Frontal cortex (tissue), 4 donors: ENCODE measurements at places on chromosomes 13 and 19. TPM values are rescaled to one million over a fixed set of nuclear protein-coding genes. Genes with fewer than 3 reads are reported as not detected.

The CPB2 gene
- total RNA-seq, result not detected

DNA sequence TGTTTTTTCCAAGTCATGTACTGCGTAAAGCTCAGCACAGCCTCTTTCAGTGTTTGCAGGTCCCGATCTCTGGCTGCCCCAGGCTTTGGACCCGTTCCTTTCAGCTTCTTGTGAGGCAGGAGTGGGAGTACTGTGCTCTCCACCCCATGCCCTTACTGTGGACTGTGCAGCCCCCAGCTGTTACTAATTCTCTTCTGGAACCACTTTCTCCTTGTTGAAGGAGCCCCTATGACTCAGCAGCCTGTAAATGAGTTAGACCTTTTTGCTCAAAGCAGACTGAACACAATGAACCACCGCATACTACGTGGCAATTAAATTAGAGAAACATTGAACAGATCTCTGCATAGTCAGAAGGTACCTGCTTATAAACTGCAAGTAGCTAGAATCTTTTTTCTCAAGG is 39.0 kb downstream of the SERTM1 start:
- DNase-seq, result no peak

DNA sequence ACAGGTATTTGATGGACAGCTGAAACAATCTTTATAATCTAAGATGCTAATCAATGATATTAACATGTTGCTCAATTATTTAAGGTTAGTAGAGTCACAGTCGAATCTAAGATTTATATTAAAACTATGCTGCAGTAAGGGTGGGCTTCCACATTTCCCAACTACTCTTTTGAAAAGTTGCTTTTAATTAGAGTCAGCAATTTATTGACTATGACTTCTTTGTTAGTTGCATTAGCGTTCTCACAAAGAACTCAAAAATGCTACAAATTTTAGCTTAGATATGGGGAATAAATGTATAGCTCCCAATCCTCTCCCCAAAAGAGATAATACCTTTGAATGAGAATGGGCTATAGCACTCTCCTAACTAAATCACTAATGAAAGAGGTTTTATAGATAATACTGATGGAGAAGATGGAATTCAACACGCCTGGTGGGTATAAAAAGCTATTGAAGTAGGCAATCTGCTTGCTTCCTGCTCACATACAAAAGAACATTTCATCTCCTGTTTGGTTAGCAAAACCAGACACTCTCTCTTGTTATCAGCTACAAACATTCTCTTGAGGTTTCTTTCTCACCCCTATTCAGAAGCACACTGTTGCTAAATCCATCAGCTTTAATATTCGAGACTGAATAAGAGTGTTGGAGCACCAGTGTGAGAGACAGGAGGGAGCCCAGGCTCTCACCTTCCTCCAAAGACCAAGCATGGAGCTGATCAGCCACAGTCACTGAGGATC is 2.4 kb upstream of the FLT1 start:
- no peak for DNase-seq

- no peak for DNase-seq
These were observed 11.5 kb upstream of the OXGR1 start for GRCh38 chr13:97005625-97006262.

DNA sequence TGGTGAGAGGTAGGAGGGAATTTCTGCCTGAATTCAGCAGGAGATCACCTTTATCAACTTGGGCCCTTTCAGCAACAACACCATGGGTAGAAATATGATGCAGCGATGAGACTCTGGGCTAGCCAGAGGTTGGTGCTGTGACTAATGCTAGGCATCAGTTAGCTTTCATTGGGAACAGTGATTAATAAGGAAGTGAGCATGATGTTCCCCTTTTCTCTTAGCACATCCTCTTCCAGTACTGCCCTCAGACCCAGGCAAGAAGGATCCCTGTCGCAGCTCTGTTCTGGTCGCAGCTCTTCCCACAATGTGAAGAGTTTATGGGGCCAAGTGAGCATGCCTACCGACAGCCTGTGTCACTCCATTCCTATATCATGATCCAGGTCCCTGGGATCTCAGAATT is 100.5 kb downstream of the FLT1 start:
- no peak for DNase-seq

The LDLR gene
- 28.5 TPM for total RNA-seq
